ENCODE measurements at places on chromosomes 5 and 9.

- DNase-seq = no peak
These were observed 62.6 kb downstream of the ANGPTL2 start for GRCh38 chr9:127059765-127060361.

GRCh38 chr5:36777105-36777757, 99.3 kb upstream of the NIPBL start:
- no peak for DNase-seq

GRCh38 chr5:75551471-75551870, 39.8 kb downstream of the POLK start:
- no peak for DNase-seq

DNA sequence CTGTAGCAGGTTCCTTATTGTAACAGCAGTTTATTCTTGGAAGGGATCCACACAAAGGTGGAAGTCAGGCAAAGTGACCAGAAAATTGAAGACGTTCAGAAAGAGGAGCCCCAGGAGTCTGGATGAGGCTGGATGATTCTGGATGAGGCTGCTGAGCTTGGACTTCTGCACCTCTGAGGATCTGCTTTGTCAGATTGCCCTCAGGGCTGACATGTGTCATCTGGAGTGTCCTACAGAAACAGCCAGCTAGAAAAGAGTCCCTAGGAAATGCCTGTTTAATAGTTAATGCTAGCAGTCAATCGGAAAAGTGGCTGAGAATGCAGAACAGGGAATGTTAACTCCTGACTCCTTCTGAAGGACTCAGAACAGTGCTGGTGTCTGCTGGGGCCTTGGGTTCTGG, 236.4 kb downstream of the LRRC70 start:
- no peak for DNase-seq

GRCh38 chr5:37847978-37848425, 8.2 kb upstream of the GDNF start:
- DNase-seq = no peak

All from stimulated activated CD8-positive, alpha-beta memory T cell treated with anti-CD3 and anti-CD28 coated beads, Interleukin-4, amount 100 ng/mL, for 1 hour (primary cell).